Midbrain (tissue), 1 donor: ENCODE measurements at places on chromosomes 7 and 10.
A peak's percentile ranks its signal among the peaks of the same experiment; 100 is the strongest.

- peak; percentile 77 for DNase-seq
These were observed 181.3 kb downstream of the TAX1BP1 start for GRCh38 chr7:27921081-27921836.

DNA sequence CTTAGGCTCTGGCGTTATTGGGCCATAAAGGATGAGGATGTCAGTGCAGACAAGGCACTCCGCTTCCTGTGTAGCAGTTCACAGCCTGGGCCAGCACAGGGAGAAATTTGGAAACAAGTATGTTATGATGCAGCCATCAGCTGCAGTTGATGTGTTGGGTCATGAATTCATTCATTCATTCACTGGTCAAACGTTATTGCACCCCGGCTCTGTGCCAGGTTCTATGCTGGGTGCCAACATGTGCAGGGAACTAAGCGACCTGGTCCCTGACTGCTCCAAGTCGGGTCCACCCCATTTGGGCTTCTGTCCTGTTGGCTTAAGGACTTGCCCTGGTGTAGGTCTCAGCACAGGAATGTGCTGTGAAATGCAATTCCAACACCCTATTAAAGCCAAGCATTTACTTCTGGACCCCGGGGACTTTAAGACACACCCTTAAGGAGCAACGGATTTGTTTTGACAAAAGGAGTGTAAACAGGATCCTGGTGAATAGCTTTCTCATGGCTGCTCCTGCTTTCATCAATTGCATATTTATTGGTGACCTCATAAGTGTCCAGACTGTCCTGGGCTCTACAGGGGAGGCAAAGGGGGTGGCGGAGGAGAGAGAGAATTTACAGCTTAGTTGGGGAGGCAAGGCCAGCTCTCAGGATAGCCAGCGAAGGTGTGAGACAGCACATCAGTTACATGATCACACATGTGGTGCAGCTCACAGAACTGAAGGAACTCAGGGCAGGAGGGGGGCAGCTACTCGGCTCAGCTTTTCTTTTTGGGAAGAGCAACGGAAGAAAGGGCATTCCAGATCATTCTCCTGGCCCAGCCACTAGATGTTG is 158.6 kb downstream of the GRK5 start:
- no peak for DNase-seq

DNA sequence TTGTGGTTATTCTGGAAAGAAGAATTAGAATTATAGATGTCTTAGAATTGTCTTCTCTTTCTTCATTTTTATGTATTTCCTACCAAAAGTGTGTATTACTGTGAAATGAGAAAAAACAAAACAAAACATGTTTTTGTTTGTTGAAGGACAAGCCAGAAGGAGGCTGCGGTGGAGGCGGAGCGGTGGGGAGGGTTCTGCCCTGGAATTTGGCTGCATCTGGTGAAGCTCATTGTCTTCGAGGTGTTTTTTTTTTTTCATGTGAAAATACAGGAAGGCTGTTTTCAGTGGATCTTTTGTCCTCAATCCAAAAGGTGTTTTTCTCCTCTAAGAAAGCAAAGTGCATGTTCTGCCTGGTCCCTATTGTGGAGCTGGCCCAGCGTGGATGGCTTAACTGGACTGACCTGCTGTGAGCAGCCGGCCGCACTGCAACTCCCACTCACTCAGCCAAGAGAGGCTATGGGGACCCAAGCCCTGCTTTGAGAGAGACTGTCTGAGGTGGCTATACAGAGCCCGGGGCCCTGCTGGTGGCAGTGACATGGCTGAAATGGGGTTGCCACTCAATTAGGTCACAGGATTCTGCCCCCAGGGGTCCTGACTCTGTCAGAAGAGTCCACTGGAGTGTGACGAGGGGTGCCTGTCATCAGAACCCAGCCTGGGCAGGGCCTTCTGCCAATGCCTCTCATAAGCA is 184.9 kb upstream of the MKI67 start:
- DNase-seq = no peak

GRCh38 chr10:95304463-95304862 is 13.7 kb upstream of the PDLIM1 start:
- no peak for DNase-seq

GRCh38 chr10:24901686-24902399 is 50.6 kb downstream of the PRTFDC1 start:
- DNase-seq = no peak
